Activated T-cell treated with anti-CD3 and anti-CD28 coated beads, Interleukin-2, amount 50 U/mL, for 24 hours (primary cell): ENCODE measurements at places on chromosomes 12 and 14.

GRCh38 chr14:24145690-24146452, 539 bp downstream of the PSME2 start:
- no peak for DNase-seq

- DNase-seq, result no peak
These were observed 519.6 kb downstream of the GLT1D1 start for GRCh38 chr12:129372876-129373275.

- no peak for DNase-seq
These were observed 641 bp upstream of the HOXC12 start for GRCh38 chr12:53953831-53954693.

DNA sequence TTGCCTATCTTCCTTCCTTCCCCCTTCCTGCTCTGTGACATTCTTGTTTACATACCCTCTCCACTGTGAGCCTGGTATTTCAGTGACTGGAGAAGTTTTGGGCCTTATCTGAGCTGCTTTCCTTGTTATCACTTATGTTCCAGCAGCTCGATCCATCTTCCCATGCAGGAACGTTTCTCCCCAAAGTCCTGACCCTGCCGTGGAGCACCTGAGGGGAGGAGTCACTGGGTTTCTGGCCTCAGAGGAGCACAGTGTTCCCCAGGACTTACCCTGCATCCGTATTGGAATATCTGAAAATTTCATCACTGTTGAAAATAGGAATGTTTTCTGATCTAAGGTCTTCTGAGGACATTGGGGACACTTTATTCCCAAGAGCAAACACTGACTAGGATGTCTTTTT, 141.8 kb downstream of the CACNA1C start:
- no peak for DNase-seq

GRCh38 chr12:40238266-40238902, 13.6 kb downstream of the LRRK2 start:
- no peak for DNase-seq

DNA sequence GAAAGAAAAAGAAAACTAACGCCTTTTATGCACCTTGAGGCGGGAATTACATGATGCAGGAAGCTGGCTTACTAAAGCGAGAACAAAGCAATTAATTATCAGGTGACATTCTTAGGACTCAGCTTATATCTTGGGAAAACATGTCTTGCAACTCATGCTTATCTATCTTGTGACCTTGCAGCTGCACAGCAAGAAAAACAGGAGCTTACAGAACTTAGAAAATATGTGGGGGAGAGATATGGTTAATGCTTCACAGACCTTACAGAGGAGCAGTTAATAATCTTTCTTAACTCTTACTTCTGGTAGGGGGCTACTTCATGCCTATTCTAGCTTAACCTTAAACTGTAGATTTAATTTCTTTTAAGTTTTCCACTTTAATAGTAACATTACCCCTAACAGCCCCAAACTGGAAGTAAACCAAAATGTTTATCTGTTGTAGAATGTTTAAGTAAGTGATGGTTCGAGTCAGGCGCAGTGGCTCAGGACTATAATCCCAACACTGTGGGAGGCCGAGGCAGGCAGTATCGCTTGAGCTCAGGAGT, 13.2 kb upstream of the OR11G2 start:
- no peak for DNase-seq

- DNase-seq, result no peak
These were observed 18.2 kb upstream of the CERS5 start for GRCh38 chr12:50185301-50185895.

- DNase-seq, result no peak
These were observed 432.3 kb upstream of the SOX5 start for GRCh38 chr12:24381790-24382189.

GRCh38 chr12:75844985-75845384, 186.6 kb downstream of the PHLDA1 start:
- no peak for DNase-seq

DNA sequence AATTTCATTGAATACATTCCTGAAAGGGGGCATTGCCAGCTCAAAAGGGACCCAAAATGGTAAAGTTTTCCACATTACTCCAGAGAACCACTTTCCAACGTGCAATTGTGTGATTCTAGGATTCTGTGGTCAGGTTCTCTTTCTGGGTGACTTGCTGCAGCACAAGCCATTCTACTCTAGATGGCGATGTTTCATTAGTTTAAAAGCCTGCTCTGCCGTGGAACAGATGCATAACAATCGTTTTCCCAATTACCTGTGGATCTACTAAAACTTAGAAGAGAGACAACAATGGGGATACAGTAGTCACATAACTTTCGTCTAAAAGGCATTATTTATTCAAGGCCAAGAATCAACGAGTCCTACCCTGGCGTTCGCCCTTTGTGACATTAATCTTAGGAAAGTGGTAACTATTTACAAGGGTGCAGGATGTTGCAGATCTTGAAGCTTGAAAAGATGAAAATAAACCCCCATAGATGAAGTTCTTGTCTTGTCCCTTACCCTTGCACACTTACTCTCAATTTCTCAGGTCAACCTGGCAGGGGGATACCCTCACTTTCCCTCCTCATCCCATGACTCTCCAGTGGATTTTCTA, 400.9 kb downstream of the SNAPC1 start:
- no peak for DNase-seq

DNA sequence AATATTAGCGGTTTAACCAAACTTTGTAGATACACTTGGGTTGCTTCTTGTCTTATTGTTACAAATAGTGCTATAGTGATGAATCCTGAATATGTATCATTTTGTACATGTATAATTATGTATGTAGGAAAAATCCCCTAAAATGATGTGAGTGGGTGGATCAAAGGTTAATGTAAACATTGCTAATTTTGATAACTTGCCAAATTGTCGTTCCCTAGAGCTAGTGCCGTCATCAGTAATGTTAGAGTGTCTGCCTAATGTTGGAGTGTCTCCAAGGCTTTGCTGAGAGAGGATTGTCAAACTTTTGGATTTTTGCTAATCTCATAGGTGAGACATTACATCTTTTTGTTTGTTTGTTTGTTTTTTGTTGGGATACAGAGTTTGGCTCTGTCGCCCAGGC, 44.4 kb downstream of the AEBP2 start:
- no peak for DNase-seq

DNA sequence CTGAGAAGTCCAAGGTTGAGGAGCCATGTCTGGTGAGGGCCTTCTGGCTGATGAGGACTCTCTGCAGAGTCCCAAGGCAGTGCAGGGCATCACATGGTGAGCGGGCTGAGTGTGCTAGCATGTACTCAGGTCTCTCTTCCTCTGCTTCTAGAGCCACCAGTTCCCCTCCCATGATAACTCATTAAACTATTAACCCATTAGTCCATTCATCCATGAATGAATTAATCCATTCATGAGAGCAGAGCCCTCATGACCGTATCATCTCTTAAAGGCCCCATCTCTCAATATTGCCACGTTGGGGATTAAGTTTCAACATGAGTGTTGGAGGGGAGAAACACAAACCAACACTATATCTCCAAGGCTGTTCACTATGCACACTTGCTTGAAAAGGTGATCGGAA, 83.7 kb downstream of the TMEM30B start:
- DNase-seq, result no peak

GRCh38 chr14:87158283-87158682, 834.7 kb downstream of the GALC start:
- no peak for DNase-seq

- DNase-seq, result no peak
These were observed 11.2 kb downstream of the PRPF39 start for GRCh38 chr14:45095143-45095542.

GRCh38 chr14:101408077-101408831, 153.0 kb upstream of the DIO3 start:
- no peak for DNase-seq

- no peak for DNase-seq
These were observed 33.0 kb downstream of the P2RX2 start for GRCh38 chr12:132651444-132652100.

DNA sequence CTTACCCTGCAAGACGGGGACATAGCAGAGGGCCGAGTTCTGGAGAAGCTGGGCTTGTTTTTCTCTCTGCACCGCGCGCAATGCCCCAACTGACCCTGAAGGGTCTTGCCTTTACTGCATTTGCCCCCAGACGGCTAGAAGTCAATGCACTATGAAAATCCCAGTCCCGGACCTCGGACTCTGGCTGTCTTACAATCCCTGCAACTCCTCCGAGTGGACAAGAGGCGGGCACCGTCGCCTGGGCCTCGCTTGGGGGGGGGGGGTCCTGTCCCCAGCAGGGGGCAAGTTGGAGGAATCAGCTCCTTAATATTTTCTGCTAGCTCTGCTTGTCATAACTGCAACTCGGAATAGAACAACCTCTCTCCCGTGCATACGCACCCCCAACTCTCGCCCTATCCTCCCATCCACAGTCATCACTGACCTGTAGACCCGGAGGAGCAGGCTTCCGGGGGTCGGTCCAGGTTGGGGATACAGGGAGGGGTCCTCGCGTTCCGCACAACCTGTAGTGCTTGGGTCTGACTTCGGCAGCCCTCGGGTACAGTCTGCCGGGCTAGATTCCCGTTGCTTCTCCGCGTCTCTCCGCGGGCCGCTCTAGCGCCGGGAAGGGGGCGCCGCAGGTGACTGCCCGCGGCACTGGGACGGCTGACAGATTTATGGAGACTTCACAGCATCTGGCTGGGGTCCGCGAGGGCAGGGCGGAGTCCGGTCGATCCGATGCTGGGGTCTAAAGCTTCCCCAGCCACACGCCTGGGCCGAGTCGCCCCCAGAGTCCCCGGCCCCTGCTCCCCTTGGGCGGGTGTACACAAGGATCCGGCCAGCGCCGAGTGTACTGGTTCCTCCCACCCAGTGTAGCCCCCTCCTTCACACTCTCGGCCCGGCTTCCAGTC, 3.3 kb upstream of the PAX9 start:
- no peak for DNase-seq

GRCh38 chr14:74501135-74501614, 7.6 kb downstream of the ISCA2 start:
- DNase-seq, result peak; percentile 26

- DNase-seq, result peak; percentile 56
These were observed 82.8 kb downstream of the BORCS5 start for GRCh38 chr12:12439636-12440035.

GRCh38 chr12:49953151-49953550, 2.6 kb downstream of the AQP2 start:
- DNase-seq, result no peak

GRCh38 chr12:117797202-117797601, 171.6 kb downstream of the KSR2 start:
- DNase-seq, result no peak

GRCh38 chr12:75790219-75790618, 241.4 kb downstream of the PHLDA1 start:
- no peak for DNase-seq

DNA sequence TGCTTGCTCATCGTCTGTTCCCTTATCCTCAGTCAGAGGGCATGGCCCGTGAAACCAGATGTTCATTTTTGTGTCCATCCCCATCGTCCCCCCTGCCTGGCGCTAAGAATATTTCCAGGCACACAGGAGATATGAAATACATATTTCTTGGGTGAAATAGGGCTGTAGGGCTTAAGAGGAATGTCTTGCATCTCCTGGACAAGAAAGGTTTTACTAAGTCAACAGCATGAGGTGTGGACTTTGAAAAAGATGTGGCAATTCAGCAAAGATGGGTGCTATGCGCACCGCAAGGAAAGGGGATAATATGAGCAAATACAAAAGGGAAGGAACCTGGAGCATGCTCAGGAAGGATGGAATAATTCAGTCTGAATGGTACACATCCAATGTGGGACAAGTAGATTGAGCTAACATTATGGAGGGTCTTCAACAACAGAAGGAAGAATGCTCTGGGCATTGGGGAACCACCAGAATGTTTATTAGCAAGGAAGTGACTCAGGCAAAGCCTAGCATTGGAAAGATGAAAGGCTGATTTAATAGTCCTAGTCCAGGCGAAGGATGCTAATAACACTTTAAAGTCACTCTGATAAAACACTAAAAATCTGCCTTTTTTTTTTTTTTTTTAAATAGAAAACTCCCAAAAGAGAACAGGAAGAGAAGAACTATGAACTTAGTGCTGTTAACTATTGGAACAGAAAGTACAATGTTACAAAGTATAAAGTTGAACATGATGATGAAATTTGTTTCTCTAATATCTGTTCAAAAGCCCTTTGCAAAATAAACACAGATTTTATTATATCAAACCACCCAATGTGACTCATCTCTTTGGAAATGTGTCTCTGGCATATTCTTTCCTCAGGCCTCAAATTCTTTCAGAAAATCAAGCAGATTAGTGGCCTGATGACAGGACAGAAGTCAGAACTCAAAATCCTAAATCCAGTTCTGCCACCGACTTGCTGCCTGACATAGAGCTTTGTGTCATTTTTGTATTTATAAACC, 449.5 kb downstream of the BCAT1 start:
- no peak for DNase-seq

GRCh38 chr14:34554540-34555250, 15.2 kb upstream of the EAPP start:
- DNase-seq, result peak; percentile 30

DNA sequence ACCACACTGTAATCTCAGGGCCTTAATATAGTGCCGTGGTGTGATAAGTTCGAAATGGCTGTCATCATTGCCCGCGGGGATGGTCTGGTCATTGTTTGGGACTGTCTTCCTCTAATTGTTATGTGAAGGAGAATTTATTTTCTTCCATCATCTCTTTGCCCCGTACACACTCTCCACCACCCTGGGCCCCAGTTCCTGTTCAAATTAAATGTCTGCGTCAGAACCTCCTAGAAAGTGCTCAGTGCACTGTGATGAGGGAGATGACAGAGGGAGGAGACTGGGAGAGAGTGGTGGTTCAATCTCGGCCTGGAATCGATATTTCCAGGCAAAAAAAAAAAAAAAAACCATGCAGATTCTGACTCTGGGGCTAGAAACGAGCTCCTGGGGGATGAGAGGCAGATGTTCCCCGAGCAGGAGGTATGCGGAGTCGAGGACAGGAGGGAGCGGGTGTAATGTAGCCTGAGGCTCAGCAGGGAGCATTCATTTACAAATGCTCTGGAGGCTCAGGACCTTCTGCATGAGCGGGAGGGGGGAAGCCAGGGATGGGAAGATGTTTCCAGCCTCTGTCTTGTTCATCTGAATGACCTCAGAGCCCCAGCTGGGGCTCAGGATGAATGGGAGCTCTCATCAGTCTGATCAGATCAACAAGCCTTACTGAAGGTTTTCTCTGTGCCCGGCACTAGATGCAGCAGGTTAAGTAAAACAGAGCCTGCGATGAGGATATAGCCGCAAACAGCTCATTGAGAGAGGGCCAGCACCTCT, 219.5 kb downstream of the TBX5 start:
- DNase-seq, result no peak

GRCh38 chr12:54024127-54024526, 4.1 kb upstream of the HOXC6 start:
- DNase-seq, result no peak
